ENCODE measurements at places on chromosomes 3 and 15.

DNA sequence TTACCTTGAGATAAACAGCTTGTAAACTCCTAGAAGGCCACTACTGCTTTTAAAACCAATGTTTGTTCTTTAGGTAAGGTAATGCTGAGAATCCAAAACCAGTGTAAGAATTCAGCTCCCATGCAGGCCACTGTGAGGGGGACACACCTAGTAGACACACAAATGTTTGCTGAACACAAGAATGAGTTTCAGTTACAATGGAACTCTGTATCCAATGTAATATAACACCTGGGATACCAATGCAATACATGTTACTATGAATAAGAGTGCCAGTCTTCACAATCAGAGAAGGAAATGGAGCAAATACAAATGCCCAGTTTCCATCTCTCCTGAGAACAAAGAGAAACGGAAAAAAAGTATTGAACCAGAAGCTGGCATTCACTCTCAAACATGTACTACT, 65.9 kb downstream of the IGF2BP2 start:
- no peak for DNase-seq

DNA sequence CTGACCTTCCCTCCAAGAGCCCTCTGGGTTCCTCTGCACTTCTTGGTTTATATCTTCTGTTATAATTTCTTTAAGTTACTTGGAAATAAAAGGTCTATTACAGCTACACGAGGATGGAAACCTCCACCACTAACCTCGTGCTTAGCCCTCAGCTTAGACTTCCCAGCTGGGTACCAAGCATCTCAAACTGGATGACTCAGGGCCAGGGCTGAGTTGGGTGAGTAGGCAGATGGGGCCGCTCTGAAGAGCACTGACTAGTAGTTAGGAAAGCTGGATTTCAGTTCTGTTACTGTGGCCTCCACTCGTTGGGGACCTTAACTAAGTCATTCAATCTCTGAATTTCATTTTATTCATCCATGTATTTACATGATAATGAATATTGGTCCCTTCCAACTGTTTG, 1036.6 kb downstream of the IGSF11 start:
- no peak for DNase-seq

GRCh38 chr15:85616549-85617110, 178.1 kb downstream of the KLHL25 start:
- DNase-seq = no peak

GRCh38 chr15:57496946-57497869, 94.5 kb upstream of the MYZAP start:
- no peak for DNase-seq

DNA sequence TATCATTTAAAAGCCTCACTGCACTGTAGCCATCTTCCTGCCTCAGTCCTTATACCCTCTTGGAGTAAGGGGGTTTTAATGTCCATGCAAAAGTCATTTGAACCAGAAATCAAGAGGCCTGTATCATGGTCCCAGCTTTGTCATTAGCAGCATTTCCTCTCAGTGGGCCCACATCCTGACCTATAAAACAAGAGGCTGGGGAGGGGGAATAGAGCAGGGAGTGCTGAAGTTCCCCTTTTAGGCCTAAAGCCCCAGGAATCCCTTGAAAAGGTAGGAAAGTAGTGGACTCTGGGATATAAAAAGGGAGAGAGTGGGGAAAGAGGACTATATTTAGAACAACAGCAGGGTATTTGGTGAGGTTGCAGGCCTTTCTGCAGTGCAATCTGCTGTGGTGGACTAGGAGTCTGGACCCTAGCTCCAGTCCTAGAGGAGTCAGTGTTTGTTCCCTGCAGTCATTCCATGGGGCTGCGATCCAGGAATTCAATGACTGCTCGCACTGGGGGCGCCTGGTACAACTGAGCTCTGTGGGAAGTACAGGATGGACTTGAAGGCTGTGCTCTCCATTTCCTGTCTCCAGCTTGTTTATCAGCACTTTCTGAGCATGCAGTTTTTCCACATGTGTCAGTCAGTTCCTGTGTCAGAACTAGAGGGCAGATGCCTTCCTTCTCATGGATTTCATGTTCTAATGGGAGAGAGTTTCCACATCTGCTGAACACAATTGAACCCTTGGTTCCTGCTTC, 46.8 kb downstream of the PDHB start:
- DNase-seq = no peak

DNA sequence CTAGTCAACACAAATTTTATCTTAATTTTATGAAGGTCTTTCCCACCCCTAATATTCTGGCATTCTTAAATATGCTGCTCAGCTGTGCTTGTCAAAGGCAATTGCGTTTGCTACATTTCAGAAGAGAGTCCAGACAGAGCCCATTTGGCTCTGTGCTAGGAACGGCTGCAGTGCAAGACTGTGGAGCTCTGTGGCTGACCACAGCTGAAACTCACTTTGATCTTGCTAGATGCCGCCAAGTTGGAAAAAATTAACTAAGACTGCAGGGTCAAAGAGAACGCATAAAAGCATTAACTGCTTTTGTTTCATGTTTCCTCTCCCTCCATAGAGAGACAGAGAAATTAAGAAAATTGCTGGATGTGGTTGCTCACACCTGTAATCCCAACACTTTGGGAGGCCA, 7.6 kb upstream of the PPP1R2 start:
- no peak for DNase-seq

- DNase-seq = no peak
Observed at GRCh38 chr15:92706201-92706600, 50.6 kb upstream of the FAM174B start.

GRCh38 chr3:30752970-30753369, 141.5 kb downstream of the GADL1 start:
- DNase-seq = no peak

DNA sequence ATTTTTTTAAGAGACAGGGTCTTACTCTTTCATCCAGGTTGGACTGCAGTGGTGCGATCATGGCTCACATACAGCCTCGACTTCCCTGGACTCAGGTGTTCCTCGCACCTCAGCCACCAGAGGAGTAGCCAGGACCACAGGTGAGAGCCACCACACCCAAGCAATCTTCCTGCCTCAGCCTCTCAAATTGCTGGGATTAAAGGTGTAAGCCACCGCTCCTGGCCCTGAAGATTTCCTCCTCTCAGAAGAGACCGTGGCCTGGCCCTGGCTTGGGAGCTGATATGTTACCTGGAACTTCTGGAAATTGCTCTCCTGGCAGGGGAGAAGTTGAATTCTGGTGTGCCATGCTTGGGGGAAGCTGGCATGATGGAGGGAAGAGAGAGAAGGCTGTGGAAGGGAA, 36.2 kb downstream of the PPCDC start:
- no peak for DNase-seq

GRCh38 chr3:43372809-43373559, 86.6 kb downstream of the SNRK start:
- no peak for DNase-seq

DNA sequence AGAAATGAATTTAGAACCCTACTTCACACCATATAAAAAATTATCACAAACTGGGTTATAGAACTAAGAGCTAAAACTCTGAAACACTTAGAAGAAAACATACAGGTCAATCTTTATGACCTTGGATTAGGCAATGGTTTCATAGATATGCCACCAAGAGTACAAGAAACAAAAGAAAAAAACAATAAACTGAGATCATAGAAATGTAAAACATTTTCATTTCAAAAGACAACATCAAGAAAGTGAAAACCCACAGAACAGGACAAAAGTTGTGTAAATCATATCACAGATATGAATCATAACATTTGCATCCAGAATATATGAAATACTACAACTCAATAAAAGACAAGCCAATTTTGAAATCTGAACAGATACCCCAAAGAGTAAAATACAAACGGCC, 72.4 kb downstream of the TBL1XR1 start:
- DNase-seq = no peak

- DNase-seq = no peak
Observed at GRCh38 chr15:53274630-53275029, 484.5 kb upstream of the ONECUT1 start.

GRCh38 chr15:63156755-63157117, 541 bp downstream of the RPS27L start:
- peak; percentile 21 for DNase-seq

DNA sequence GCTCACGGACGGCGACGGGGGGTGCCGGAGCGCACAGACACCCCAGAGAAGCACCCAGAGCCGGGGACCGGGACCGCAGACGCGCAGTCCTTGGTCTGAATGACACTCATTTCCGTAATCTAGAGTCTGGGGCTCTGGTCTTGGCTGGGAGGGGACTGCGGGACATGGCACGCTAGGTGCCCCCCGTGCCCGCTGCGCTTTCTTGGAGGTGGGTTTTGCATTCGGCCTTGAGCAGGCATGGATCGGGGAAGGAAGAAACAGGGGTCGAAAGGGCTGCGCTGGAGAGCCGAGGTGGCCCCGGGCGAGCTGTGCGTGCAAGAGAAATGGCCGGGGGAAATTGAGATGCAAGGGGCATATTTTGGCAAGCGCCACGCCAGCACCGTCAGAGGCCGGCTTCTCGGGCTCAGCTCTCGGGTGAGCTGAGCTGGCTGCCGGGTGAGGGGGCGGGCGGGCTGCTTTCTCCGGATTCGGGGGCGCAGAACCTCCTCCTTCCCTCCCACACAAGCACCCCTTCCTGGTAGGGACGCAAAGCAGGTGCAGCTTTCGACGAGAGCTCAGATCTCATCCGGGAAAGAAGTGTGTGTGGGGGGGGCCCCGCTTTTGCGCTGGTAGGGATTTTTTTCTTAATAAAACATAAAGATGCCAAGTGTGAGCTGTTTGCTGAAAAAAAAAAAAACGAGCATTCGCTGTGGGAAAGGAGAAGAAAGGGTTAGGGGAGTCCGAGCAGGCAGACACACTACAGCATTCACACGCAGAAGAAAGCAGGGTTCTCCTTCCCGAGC, 963 bp upstream of the NTRK3 start:
- peak; percentile 35 for DNase-seq

DNA sequence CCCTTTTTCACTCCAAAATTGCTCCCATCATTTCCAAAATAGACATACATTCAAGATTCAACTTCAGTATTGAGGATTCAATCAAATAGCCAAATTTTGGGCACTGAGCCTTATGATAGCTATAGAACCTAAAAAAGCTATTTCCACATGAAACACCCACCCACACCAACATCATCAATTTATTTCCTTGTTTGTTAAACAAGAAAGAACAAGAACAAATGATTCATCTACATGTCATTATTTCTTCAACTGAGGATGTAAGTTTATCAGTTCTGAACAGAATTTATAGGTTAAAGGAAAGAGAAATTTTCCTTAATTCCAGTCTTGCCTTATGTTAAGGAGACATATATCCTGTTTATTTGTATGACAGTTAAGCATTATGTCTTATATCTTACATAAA, 32.2 kb downstream of the DPPA2 start:
- no peak for DNase-seq

DNA sequence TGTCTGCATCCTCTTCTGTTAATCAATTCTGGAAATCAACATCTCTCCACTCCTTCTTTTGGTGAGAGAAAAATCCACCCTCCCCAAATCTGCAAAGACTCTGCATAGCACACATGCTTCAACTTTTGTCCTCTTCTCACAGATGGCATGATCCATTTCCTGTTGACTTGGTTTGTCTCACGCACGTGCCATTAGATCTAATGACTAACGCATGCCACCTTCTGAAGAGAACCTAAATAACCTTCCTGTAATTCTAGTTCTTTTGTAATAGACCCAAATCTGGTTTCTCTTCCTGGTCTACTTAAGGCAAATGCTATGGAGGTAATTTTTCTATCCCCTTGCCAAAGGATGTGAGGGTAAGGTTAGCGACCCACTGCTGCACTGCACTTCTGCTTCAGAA, 51.0 kb upstream of the ATOSA start:
- DNase-seq = no peak
